Stimulated activated CD8-positive, alpha-beta memory T cell treated with anti-CD3 and anti-CD28 coated beads, Interleukin-2, amount 100 ng/mL, for 1 hour (primary cell): ENCODE measurements at places on chromosomes 5 and 9.

- no peak for DNase-seq
Measured at GRCh38 chr9:13487936-13488335, 208.4 kb upstream of the MPDZ start.

- no peak for DNase-seq
Measured at GRCh38 chr9:88005240-88005639, 30.9 kb upstream of the CDK20 start.

DNA sequence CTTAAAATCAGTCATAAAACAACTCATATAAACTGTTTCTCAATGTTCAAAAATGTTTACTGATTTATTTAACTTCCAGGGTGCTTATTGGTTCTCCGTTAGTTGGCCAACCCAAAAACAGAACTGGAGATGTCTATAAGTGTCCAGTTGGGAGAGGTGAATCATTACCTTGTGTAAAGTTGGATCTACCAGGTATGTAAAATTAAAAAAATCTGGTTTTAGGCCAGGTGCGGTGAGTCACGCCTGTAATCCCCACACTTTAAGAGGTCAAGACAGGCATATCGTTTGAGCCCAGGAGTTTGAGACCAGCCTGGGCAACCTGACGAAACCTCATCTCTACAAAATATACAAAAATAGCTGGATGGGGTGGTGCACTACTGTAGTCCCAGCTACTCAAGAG, 73.7 kb downstream of the ITGA1 start:
- no peak for DNase-seq

DNA sequence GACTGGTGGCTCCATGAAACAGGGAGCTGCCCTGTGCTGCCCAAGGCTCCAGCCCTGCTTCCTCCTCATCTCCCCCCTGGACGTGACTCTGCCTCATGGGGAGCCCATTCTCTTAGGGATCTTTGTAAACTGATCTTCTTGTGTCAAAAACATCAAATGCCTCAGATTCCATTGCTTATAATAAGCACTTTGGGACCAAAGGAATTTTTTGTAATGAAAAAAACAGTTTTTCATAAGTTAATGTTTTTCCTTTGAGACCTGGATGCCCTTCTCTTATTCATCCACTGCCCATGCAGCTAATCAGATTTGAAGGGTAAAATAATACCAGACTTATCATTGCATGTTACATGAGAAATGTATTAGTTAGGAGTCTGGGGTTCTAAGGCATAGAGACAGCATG, 41.7 kb downstream of the PALM2AKAP2 start:
- no peak for DNase-seq

GRCh38 chr5:74581988-74582365, 58.6 kb downstream of the ENC1 start:
- no peak for DNase-seq

GRCh38 chr9:7370381-7370780, 429.2 kb downstream of the DMAC1 start:
- DNase-seq: no peak

- no peak for DNase-seq
Measured at GRCh38 chr5:53607886-53608285, 47.4 kb downstream of the NDUFS4 start.

GRCh38 chr5:42970636-42971559, 69.2 kb downstream of the ANXA2R start:
- DNase-seq: no peak

DNA sequence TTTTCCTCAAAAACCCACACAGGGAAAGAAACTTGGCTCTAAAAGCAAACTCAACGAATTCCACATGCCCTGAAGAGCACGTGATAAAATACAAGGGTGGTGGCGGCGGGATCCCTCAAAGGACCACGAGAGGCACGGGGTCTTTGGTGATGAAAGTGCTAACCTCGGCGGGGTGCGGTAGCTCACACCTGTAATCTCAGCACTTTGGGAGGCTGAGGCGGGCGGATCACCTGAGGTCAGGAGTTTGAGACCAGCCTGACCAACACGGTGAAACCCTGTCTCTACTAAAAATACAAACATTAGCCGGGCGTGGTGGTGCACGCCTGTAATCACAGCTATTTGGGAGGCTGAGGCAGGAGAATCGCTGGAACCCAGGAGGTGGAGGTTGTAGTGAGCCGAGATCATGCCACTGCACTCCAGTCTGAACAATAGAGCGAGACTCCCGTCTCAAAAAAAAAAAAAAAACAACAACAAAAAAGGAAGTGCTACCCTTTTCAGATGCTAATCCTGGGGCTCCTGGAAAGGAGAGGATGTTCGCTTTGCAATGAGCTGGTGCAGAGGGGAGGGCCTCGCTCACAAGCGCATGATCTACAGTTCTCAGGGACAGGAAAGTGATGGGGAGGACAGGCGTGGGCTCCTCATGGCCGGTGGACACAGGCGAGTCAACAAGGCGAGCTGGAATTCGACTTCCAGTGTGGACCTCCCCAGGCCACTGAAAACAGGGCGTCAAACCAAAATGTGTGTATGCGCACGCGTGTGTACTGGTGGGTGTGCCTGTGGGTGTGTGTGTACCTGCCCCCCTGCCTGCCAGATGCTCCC, 54.1 kb downstream of the USP20 start:
- DNase-seq: no peak

GRCh38 chr9:88164850-88165249, 26.6 kb upstream of the SPATA31C2 start:
- no peak for DNase-seq

GRCh38 chr5:173602423-173602822, 14.0 kb downstream of the BOD1 start:
- no peak for DNase-seq

DNA sequence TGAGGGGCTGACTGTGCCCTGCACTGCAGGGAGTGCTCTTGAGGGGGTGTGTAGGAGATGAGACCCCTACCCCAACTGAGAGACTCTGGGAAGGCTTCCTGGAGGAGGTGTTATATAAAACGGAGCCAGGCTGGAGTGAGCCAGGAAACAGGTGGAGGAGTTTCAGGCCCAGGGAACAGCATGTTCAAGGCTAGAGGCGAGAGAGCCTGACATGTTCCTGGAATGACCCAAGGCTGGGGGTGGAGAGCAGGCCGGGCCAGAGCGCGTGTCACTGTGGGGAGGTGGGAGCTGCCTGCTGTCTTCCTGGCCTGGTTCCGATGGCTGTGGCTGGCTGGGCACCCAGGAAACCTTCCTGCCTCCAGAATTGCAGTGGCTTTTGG, 48.7 kb downstream of the RXRA start:
- DNase-seq: no peak

GRCh38 chr9:134333234-134333873, 7.1 kb downstream of the RXRA start:
- no peak for DNase-seq

DNA sequence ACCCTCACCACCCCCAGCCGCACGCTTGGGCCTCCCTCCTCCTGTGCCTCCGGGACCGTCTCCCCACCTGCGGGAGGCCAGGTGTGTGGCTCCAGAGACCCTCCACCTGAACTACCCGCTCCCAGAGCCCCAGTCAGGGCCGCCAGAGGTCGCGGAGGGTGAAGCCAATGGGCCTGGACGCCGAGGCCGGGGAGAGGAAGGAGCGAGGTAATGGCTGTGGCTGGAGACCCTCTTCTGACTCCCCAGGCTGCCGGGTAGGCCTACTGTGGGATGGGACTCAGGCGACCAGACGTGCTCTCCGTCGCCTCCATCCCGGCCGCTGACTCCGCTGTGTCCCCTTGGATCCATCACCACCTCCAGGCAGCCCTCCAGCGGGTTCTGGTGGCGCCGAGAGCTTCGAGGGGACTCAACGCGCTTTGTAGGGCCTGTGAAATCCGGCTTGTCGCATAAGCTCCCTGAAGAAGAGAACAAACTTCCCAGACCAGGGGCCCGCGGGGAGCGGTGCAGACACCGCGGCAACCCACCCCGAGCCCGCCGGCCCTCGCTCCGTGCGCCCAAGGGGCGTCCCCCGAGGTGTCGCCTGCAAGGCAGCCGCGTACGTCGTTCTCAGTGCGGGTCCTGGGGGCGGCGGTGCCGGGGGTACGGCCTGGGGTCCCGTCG, 12.6 kb downstream of the IRX2 start:
- no peak for DNase-seq

- DNase-seq: no peak
Measured at GRCh38 chr5:161775891-161776290, 72.0 kb upstream of the GABRA1 start.

DNA sequence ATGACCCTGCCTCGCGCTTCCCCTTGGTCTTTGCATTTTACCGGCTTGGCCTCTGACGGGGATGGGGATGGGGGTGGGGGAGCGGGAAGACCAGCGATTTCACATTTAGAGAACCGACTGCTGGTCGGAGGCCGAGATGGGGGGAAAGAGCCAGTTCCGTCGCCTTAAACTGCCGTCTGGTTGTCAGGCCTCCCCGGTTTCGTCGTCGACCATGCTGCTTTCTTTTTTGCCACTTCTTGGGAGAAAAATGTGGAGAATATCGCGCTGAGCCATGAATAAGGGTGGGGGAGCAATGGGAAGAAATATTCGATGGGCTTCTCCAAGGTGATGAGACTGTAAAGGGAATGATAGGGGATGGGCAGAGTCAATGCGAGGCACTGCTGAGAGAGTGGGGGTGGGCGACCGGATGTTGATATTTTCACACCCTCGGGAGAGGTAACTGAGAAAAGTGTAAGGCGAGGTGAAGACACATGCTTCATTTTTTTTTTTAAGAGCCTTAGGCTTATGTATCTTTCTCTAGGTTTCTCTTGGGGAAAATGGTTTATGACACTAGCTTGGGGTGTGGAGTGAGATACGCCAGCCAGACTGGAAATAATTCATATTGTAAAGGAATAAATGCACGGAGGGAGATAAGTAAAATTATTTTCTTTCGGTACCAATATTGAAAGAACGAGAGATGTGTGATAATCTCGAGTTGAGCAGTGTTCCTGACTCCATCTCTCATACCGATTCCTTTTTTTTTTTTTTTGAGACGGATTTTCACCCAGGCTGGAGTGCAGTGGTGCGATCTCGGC, 1.1 kb downstream of the KIF2A start:
- peak; percentile 31 for DNase-seq

GRCh38 chr5:128629157-128629556, 91.1 kb upstream of the FBN2 start:
- no peak for DNase-seq

DNA sequence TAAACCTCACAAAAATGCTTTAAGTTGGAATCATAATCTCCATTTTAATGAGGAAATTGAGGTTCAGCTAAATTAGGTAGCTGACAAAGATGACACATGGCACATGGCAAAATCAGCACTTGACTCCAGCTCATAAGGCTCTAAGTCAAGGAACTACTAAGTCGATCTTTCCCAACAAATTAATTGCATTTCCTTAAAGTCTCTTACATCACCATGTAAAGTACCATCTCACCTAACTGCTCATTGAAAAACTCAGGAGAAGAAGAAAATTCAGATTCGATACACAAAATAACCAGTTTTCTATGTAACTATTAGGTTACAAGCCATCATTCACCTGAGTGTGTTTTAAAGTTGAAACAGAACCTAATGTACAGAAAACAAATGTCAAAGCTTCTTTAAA, 85.8 kb upstream of the IFNE start:
- DNase-seq: no peak

GRCh38 chr5:137164961-137165360, 334.2 kb downstream of the SPOCK1 start:
- DNase-seq: no peak

GRCh38 chr9:20753761-20754160, 69.7 kb downstream of the FOCAD start:
- no peak for DNase-seq

DNA sequence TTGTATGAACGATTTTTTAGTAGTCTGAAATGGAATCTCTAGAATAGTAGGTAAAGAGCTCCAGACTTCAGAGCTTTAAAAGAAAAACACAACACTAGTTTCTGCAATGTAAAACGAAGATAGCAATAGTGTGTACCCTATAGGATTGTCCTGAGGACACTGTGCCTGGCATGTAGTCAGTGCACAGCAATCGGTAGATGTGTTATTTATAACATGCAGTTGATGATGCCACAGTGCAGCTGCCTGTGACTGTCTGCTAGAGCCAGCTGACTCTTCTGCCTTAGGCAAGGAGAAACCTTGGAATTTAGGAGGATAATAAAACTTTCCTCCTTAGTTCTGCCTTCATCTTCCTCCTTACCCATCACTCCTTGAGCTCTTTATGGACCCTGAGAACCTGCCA, 27.7 kb upstream of the TMOD1 start:
- no peak for DNase-seq

DNA sequence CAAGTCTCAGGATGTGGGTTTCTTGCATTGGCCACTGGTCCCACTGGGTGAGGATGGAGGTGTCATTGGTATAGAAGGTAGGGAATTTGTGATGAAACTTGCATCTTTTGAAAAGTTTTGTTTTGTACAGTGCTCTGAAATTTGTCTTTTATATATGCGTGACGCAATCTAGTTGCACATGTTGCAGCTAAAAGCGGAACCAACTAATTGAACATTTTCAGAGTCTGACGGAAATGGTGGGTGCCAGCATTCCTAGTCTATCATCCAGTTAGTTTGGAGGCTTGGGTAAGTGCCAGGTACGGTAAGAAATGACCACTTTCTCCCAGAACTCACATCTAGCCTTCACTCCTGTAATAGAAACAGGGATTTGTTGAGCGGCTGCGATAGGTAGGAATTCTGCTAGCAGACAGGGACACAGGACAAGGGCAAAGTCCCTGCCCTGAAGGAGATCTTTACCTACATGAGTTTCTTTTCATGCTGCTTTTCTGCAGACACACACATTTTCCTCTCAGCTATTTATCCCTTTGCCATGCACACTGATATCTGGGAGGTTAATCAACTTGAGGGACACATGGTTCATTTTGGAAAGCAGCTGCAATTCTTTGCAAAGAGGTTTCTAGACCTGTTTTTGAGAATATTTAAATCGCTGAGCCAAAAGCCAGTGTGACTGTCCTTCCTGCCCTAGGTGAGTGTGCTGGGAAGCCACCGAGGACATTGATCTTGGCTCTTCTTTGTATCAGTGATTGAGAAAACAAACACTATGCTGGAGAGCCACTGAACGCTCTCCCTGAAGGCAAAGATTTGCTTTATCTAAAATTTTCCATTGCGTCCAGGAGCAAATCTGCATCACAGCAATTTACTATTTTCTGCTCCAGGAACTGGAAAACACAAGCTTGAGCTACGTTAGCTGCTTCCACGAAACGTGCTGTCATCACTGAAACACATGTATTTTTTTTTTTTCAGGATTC, 89.7 kb downstream of the DAP start:
- DNase-seq: no peak

- no peak for DNase-seq
Measured at GRCh38 chr9:134971196-134971595, 53.5 kb upstream of the FCN1 start.

DNA sequence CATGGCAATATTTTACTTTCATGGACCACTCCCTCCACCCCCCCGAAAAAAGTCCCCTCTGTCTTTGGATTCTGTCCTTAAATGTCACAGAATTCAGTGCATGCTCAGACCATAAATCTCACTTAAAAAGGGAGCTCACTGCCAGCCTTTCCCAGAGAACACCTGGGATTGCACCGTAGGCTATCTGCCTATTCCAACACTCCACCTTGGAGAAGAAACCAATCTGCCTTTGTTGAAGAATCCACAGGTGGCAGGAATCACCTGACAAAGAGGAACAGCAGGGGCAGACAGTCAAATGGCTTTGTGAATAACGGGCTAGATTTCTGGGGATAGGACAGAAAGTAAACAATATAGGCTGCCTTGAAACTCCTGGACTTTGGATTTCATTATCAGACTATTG, 306.7 kb upstream of the BRINP1 start:
- DNase-seq: no peak
